ENCODE measurements at places on chromosomes 6 and 20.

- DNase-seq, result peak; percentile 68
Measured at GRCh38 chr6:54135665-54136369, 24.6 kb downstream of the MLIP start.

- peak; percentile 41 for DNase-seq
Measured at GRCh38 chr6:11096109-11096508, 2.5 kb downstream of the SMIM13 start.

- DNase-seq, result no peak
Measured at GRCh38 chr6:25903467-25904099, 26.9 kb downstream of the SLC17A2 start.

- DNase-seq, result no peak
Measured at GRCh38 chr20:52383995-52384621, 192.5 kb upstream of the ZFP64 start.

- no peak for DNase-seq
Measured at GRCh38 chr6:156336733-156337132, 440.4 kb upstream of the ARID1B start.

DNA sequence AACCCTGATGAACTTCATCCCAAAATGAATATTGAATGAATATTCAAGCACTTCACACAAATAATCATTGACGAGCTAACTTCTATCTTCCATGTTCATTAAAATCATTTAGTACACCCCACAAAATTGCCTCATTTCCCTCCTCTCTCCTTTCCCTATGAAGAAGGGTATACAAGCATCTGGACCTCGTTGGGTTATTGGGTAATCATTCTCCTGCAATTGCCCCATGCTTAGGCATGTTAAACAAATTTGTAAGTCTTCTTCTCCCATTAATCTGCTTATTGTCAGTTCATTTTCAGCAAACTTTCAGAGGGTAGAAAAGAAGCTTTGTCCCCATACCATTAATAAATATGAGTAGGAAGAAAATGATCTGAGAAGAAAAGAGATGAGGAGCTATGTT is 27.6 kb downstream of the PRKN start:
- DNase-seq, result peak; percentile 10

- no peak for DNase-seq
Measured at GRCh38 chr6:168163096-168163731, 84.2 kb upstream of the FRMD1 start.

GRCh38 chr6:84065693-84066290 is 32.2 kb downstream of the MRAP2 start:
- no peak for DNase-seq

DNA sequence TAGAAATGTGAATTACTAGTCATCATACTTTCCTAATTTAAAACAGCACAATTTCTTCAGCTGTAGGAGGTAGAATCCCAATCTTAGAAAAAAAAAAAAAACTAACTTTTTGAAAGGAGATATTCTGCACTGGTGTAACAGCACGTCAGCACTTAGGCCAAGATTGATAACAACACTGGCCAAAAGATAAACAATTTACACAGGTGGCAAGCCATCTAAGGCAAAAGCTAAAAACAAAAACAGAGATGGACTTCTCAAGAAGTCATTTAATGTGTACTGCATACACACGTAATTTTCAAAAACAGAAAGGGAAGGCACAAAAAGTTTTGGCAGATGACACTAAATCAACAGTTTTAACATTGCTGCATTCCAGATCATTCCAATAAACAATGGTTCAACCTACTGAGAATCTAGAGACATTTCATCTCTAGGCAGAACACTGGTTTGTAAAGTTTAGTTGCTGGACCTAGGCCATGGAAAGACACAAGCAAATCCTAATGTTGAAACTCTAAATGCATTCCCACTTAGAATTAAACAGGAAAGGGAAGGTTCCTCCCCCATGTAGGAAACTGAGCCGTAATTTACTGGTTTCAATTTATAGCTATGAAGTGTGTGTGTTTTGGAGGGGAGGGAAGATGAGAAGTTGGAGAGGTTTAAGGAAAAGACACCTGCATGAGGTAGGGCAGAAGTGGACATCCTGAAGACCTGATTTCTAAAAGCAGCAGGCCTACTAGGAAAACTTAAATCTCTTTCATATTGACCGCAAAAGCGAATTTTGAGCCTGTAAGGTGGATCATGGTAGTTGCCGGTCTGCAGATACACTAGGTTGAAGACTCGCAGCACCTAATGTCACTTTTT is 1.3 kb downstream of the GCLC start:
- no peak for DNase-seq

DNA sequence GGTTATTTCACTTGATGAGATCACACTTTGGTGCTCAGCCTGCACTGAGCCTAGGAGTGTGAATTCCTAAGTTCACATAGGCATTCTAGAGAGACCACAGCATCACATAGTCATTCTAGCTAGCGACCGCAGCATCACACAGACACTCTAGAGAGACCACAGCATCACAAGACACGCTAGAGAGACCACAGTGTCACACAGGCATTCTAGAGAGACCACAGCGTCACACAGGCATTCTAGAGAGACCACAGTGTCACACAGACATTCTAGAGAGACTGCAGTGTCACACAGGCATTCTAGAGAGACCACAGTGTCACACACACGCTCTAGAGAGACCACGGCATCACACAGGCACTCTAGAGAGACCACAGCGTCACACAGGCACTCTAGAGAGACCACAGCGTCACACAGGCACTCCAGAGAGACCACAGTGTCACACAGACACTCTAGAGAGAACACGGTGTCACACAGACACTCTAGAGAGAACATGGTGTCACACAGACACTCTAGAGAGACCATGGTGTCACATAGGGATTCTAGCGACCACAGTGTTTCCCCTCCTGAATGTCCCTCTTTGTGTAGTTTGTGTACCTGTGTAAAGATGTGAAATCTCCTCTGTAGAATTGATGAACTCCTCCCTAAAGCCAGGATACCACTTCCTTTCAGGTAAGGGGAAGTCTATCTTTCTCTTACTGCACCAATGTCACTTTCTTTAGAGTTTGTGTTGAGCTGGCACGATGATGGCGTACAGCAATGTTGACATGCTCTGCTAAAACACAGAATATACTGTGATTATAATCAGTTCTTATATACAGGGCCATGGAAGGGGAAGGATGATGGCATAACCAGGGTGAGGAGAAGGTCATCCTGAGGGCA is 169.4 kb downstream of the ZDHHC14 start:
- no peak for DNase-seq

DNA sequence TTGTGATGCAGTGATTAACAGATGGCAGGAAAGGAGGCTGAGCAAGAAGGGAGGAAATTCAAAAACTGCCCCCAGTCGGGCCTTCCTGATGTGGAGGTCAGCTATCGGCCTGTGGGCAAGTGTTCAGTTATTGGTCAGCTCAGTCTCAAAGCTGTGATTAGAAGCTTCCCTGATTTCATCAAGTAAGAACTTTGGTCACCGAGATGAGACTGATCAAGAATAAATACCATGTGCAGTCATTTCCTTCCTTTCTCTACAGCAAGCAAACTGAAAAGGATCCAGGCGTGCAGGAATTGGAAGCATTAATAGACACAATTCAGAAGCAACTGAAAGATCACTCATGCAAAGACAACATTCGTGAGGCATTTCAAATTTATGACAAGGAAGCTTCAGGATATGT is 69.7 kb downstream of the EFHC1 start:
- no peak for DNase-seq

DNA sequence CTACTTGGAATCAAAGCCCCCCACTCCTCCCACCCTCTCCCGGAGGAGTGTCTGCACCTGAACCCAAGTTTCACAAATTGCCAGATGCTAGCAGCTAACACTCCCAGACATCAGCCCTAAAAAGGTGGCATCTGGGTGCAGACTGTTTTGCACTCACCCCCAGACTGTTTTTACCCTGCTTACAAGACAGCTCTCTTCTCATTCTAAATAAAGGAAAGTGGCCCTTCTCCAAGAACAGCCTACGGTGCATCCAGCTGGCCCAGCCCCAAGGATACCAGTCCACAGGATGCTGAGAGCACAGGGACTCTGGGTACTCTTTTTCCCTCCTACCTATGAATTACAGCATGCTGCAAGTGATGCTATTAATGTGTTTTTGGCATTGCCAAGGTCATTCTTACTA is 842.0 kb upstream of the FLRT3 start:
- no peak for DNase-seq

GRCh38 chr6:5762561-5762968 is 244.2 kb downstream of the NRN1 start:
- DNase-seq, result no peak

DNA sequence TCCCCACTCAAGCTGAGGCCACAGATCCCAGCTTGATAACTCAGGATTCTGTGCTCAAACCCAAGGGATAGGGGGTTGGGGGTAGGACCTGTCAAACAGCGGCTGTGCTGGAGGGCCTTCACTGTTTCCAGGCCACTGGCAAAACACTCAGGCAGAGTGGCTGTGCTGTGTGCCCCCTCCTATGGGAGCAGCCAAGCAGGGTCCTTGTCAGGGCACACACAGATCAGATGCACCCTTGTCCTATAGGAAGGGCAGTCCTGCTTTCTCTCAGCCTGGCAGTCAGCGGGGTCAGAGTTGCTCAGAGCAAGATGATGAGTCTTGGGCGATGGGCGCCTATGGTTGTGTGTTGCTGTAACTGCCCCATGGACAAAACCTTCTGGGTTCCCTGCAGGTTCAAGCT is 554.8 kb downstream of the TBC1D32 start:
- no peak for DNase-seq

- peak; percentile 84 for DNase-seq
Measured at GRCh38 chr6:34223956-34224940, 12.4 kb upstream of the HMGA1 start.

DNA sequence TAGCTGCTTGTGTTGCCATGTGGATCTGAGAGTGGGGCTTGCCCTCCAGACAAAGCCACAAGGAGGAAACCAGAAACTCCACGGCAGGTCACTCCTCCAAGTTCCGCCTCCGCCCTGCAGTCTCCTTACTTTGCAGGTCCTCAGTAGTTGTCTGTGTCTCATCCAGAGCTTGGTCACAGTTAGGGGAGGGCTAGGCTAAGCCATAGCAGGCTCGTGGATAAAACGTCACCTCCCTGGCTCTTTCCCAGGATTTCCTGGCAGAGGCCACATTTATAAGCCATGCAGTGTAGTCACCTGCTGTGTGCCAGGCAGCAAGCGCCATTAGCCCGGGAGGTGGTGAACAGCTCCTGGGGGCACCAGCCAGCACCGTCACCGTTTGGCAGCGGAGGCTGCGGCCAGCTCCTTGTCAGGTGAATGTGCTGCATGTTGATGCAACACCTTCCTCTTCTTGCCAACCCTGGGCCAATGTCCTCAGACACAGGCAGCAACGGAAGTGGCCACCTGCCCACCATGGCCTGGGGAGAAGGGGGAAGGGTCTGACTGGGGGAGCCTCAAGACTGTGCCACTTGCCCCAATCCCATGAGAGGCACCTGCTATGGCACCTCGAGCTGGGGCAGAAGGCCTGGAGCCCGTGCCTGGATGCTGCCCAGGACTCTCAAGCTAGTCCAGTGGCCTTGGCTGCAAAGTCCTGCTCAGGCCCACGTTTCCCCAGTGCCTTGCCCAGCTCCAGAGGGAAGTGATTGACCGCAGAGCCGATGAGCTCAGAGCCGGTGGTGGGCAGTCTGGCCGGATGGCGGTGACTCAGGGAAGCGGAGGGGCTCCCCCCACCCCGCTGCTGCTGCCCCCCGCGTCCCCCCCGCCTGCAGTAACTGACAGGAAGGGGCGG is 39.0 kb upstream of the SLCO4A1 start:
- DNase-seq, result no peak

DNA sequence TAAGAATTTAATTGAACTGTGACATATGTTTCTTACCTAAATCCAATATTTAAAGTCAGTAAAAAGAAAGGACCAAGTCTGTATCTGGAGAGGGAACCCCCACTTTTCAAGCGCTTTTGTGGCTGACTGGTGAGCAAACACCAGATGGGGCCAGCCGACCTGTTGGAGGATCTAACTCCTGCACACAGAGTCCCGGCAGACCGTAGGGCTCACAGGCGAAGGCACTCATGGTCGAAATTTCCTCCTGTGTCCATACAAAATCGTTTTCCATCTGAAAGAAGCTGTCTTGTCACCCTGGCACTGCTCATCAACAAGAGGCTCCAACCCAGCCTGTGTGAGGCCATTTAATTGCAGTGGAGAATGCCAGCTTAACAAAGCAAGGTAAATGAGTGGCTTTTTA is 94.0 kb downstream of the SCML4 start:
- no peak for DNase-seq

DNA sequence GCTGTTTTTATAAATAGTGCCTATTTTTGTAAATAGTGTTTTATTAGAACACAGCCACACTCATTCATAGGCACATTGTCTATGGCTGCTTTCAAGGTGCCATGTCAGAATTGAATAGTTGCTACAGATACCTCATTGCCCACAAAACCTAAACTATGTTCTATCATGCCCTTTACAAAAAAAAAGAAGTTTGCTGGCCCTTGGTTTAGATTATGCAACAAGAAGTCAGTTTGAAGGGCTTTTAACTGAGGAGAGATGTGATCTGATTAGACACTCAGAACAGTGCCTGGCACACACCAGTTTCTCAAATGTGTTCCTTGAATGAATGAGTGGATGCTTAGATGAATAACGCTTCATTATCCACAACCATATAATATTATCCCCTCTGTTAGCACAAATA is 366.1 kb downstream of the MAFB start:
- no peak for DNase-seq

DNA sequence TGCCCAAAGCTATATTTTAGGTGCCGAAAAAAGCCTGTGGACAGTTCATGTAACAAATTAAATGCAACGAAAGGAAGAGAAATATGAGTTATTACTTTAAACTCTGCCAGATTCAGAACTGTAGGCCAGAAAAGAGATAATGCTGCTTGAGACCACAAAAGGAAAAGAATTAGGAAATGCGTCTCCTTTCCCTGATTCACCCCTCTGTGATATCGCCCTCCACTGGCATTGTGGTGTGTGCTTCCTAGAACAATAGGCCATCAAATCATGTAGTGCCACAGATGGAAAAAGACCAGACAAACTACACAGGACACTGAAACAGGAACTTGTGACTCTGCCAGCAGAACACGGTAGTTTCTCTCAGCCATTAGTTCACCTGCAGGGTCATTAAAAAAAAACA is 14.7 kb upstream of the LAMA4 start:
- no peak for DNase-seq

GRCh38 chr6:149913540-149914240 is 9.2 kb downstream of the RAET1G start:
- no peak for DNase-seq

- DNase-seq, result no peak
Measured at GRCh38 chr20:53161473-53161872, 189.3 kb downstream of the TSHZ2 start.

DNA sequence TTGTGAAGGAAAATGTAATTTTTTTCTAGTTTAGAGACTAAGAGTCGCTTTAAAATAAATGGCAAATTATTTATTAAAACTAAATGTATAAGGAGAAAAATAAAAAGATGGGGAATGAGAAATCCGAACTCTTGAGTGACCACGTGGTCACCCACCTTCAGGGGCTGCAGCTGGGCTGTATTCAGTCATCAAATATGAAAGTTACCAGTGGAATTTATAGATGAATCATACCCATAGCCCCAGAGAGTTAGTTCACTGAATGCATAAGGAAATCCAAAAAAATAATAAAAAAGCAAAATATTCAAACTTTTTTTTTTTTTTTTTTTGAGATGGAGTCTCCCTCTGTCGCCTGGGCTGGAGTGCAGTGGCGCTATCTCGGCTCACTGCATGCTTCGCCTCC is 947.7 kb upstream of the ADGRB3 start:
- no peak for DNase-seq

- no peak for DNase-seq
Measured at GRCh38 chr6:72672906-72673305, 51.0 kb downstream of the KCNQ5 start.

- DNase-seq, result peak; percentile 50
Measured at GRCh38 chr6:149934249-149935156, 7.3 kb upstream of the ULBP2 start.

All from fibroblast of skin of left quadriceps (primary cell).